H1 (cell line): ENCODE measurements at places on chromosomes 2 and 18. TPM values are rescaled to one million over a fixed set of nuclear protein-coding genes. Genes with fewer than 3 reads are reported as not detected.

- no peak for DNase-seq
These were observed 136.2 kb upstream of the CDCA7 start for GRCh38 chr2:173218326-173219056.

GRCh38 chr2:146489386-146489785 lies 1355.4 kb upstream of the ACVR2A start:
- no peak for DNase-seq

DNA sequence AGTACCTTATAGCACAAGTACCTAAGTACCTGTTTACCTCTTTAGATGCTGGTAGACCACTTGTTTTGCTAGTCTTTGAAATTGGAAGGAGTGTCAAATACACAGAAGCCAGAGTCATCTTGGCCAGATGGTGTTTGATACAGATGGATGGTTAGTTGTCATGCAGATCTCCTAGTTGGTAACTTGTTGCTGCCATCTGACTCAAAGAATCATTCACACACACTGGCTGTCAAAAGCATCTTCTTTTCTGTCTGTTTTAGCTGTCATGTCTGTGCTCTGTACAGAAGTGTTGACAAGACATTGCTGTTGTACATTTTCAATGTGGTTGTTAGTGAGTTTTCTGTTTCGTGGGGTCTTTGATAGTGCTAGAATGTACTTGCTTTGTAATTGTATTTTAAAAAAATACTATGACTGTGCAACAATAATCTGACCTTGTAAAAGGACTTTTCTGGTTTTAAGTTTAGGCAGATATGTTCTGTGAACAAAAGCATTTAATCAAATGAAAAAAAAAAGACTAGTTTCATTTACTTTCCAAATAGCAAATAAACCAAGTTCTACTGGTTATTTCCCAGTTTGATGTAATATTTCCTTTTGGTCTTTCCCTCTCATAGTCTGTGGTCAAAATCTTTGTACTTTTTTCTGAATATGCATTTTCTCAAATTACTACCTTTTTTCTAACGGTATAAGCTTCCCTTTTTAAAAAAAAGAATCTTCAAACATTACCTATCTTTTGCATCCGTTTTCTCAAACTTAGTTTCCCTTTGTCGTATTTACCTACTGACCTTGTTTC lies 39.9 kb downstream of the TANK start:
- DNase-seq, result no peak

GRCh38 chr2:181121996-181122395 lies 141.6 kb downstream of the UBE2E3 start:
- DNase-seq, result no peak

DNA sequence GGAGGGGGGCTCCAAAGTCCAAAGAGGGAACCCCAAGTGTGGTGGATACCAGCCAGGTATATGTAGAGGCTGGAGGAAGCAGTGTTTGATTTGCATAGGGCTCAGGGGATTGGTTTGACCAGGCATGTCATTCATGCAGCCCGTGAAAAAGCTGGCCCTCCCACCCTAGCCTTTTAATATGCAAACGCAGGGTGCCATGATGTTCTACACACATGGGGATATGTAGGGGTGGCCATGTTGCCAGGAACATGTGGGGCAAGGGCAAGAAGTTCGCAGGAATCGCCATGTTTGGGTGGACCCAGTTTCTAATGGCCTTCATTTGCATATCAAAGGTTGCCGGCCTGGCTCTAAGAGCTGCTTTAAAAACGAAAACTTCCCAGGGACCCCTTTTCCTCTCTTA lies 33.6 kb downstream of the B3GNT7 start:
- no peak for DNase-seq

GRCh38 chr2:181891966-181892798 lies 652 bp downstream of the ITPRID2 start:
- DNase-seq, result peak; percentile 27

DNA sequence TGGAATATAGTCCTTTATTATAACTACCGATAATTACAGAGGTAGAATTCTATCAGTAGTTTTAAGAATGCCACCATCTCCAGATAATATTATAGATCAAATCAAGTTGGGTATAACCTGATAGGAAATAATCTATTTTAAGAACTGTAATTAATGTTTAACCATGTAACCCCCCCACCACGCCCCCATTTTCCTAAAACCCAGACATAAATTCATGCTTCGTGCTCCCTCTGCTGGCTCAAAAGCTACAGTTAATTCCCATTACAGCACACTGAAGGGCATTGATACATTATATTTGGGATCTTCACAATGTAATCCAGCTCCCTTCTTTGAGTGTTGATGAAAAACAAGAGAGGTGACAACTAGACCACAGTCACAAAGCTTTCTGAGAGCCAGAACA lies 228.0 kb upstream of the SMAD7 start:
- DNase-seq, result no peak

DNA sequence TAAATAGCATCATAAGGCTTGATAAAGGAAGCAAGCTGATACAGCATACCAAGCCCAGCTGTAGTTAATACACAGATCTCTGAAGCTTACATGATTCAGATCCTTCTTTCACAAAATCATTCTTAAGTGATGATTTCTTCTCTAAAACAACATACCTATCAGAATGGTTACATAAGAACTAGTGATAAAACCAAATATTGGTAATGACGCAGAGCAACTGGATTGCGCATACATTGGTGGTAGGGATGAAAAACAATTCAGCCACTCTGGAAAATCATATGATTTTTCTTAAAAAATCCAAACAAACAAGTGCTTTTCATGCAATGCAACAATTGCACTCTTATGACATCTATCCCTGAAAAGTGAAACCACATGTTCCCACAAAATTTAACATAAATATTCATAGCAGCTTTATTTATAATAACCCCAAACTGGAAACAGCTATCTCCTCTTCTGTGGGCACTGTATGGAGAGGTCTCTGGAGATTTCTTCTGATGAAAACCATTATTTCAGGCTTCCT lies 153.6 kb upstream of the DSEL start:
- no peak for DNase-seq

GRCh38 chr2:183542606-183543005 lies 418.4 kb downstream of the NUP35 start:
- DNase-seq, result no peak

- no peak for DNase-seq
These were observed 70.2 kb downstream of the SOCS6 start for GRCh38 chr18:70359071-70359470.

GRCh38 chr18:2112435-2113045 lies 458.8 kb downstream of the METTL4 start:
- DNase-seq, result no peak

GRCh38 chr2:232026910-232027309 lies 65.4 kb downstream of the DIS3L2 start:
- DNase-seq, result no peak

DNA sequence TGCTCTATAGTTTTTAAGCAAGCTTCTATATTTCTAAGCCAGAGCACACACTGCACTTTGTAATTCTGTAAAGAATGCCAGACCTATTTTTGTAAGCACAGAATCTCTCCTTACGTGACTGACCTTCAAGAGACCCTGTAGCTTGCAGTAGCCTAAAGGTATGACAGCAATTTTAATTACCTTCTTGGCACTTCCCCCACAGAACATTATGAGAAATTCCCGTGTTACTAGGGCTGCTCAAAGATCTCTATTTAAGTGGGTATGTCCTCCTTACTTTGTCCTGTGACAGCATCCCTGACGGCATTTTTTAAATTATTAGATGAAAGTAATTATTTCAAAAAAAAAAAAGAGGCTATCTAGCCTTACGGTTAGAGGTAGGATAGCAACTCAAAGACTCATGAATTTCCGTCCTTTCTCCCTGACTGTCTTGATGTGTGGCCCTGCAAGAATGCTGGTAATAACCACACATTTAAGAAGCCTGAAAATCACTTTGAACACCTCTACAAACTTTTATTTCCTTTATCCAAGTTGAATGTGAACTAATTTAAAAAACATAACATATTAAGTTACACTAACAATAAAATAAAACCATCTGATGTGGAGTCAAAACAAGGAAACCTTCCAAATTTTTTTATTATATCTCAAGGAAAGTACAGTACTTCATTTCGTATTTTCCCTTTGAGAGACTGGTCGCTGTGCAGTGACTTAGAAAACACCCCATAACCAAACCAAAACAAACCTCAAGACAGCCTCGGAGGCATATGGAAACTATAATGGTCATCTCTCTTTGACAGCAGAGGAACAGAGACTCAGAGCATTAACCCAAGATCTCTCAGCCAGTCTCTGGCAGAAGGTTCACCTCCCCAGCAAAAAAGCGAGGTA lies 54.9 kb downstream of the THUMPD2 start:
- no peak for DNase-seq

DNA sequence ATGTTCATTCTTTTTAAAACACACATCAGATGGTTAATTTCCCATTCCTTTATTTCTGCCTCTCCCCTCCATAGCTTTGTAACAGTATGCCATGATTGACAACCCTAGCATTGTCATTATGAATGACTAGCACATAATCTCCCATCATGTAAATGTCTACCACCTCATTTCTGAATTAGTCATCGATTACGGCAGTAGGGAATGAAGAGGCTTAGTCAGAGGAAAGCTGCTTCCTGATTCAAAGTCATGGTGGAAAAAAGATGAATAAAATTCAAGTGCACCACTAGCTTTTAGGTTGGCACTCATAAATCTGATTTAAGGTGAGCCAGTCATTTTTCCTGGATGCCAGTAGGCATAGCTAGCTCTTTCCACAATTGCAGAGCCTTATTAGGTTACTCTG lies 19.1 kb upstream of the ACMSD start:
- no peak for DNase-seq

DNA sequence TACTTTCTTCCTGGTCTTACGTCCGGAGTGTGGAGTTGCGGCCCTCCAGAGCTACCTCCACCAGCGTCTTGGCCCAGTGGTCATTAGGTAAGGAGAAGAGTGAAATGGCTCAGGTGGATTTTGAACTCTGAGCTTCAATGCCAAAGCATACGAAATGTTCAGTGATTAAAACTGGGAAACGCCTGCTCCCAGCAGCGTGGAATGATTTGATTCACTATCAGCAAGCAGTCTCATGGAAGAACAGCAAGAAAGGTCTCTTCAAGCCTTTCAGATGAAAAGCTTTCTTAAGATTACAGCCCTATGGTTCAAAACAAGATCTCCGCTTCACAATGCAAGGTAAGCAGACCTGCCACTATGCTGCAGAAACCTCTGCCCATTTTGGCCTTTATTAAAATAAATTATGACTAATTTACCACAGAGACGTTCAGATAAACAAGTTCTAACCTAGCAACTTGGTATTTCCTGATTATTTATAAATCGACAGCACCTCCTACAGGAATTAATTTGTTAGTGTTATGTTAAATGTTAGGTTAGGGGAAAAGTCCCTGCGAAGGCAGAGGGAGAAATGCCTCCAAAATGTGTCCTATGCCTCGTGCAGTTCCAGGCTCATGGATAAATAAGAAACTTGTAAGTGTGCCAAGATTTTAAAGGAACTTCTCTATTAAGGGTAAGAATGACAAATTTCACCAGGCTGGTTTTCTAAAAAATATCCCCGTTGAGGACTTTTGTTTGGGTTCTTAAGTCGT lies 10.1 kb downstream of the SP9 start:
- DNase-seq, result no peak

The TPRKB gene
- total RNA-seq, result 35.4 and 41.6 TPM in 2 replicates

The TDRD15 gene
- total RNA-seq, result not detected in 2 replicates

The GALNT5 gene
- total RNA-seq, result 0.06 TPM in 1 of 2 replicates, not detected in the other

The PDCD1 gene
- total RNA-seq, result 0.48 and 0.73 TPM in 2 replicates

The SCN1A gene
- total RNA-seq, result 1.3 and 1.9 TPM in 2 replicates

The SPP2 gene
- total RNA-seq, result not detected in 2 replicates

The CMPK2 gene
- total RNA-seq, result 0.28 and 0.31 TPM in 2 replicates

The GRB14 gene
- 11.6 and 13.5 TPM in 2 replicates for total RNA-seq

The TM4SF20 gene
- total RNA-seq, result not detected in 2 replicates

The CSRNP3 gene
- 6.5 and 6.7 TPM in 2 replicates for total RNA-seq

The SERPINB4 gene
- total RNA-seq, result 0.32 and 0.96 TPM in 2 replicates
